ENCODE measurements at places on chromosomes 4 and X.
A peak's percentile ranks its signal among the peaks of the same experiment; 100 is the strongest.

DNA sequence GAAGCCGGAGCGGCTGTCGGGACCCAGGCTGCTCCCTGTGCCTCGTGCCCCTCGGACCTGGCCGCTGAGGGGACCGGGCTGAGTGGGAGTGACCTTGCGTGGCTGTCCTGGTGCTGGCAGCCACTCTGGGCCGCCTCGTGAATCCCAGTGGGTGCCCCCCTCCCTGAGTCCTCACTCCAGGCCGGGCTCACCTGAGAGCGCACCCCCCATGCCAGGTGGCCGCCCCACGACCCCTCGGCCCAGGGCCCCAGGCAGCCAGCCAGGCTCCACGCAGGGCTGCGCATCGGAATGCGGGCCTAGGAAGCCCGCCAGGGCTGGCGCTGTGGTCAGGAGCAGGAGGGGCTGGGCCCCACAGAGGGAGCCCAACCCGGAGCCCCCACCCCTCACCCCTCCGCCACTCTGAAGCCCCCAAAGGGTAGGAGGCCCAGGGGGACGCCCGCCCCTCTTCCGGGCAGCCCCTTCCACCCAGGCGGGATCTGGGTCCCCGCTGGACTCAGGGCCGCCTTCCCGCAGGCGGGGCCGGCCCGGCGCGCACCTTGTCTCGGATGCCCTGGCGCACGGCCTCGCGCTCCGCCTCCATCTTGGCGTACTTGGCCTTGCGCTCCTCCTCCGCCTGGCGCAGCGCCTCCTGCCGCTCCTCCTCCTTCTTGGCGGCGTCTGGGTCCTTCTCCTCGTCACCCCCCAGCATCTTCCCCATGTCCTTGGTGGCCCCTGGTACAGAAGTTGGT lies 33.9 kb downstream of the CPLX1 start:
- DNase-seq, result peak; percentile 48

GRCh38 chrX:43552156-43552555 lies 103.9 kb upstream of the MAOA start:
- no peak for DNase-seq

- DNase-seq, result peak; percentile 42
Measured at GRCh38 chrX:107674480-107675364, 46.4 kb downstream of the PRPS1 start.

- DNase-seq, result no peak
Measured at GRCh38 chr4:88446124-88446523, 10.8 kb upstream of the HERC5 start.

- DNase-seq, result no peak
Measured at GRCh38 chr4:10773010-10773409, 88.4 kb upstream of the CLNK start.

DNA sequence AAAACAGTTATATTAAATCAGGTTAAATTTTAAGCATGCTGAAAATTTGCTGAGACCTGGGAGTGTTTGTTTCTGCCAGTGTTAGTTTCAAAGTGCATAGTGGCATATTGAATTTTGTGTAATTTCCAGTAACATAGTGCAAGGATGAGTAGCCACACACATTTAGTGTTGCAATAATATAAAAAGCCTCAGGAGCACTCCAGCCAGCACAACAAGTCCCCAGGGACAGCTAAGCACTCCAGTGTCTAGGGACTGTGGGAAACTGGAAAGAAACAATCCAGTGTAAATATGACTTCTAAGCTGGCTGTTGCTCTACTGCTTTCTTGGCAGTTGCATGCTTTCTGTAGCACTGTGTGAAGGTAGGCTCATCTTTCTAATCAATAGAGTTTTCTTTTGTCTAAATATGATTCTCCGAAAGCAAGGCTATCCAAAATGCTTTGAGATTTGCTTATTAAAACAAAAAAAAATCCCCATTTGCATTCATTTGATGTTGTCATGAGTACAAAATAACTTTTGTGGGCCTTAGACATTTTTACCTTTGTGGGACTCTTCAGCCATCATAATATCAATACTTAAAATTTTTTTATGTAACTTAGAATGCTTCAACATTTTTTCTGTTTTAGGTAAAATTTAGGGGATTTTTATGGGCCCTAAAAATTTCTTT lies 24.2 kb upstream of the CXCL2 start:
- no peak for DNase-seq

DNA sequence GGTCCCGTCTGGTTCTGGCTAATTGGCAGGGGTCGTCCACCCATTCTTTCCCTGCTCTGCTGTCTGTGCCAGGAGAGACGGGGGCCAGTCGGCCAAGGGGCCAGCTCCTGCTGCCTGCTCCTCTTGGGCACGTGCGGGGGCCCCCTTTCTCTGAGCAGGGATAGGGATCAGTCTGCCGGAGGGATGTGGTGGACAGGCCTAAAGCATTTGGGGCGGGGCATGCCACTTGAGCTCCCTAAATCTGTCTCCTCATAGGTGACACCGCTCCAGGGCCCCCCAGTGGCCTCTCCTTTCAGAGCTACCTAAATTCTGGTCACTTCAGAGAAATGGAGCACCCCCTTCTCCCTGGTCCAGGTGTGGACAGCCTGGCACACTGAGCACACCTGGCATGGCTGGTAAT lies 4.2 kb upstream of the MSANTD1 start:
- DNase-seq, result no peak

- no peak for DNase-seq
Measured at GRCh38 chrX:140297273-140297672, 207.6 kb downstream of the SOX3 start.

- no peak for DNase-seq
Measured at GRCh38 chr4:128604840-128605239, 204.7 kb upstream of the JADE1 start.

DNA sequence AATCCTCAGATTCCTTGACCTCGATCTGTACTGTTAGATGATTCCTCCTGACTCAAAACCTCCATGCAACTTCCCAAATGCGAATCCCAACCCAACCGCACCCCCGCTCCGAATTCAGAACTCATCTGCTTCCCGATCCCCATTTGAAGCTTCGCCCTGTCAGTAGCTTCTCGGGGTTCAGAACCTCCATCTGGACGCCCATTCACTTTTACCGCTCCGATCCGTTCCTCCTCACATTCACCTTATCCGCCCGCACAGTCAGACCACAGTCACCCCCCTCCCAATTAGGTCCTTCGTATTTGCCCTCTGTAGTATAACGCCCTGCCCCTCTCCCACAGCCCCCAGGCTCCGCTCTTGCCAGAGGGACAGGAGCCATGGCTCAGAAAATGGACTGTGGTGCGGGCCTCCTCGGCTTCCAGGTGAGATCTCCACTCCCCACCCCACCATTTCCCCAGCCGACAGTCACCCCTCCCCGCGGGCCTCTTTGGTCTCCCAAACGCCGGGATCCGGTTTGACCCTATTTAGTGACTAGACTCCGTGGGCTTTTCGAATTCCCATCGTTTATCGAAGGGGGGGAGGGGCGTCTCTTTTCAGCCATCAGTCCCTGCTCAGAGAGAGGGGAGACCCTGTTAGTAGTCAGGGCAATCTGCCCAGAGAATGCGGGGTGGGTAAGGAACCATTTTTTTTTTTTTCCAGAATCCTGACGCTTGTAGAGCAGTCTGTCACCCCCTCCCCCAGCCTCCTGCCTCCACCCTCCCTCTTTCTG lies 691 bp downstream of the MAGED1 start:
- DNase-seq, result no peak

DNA sequence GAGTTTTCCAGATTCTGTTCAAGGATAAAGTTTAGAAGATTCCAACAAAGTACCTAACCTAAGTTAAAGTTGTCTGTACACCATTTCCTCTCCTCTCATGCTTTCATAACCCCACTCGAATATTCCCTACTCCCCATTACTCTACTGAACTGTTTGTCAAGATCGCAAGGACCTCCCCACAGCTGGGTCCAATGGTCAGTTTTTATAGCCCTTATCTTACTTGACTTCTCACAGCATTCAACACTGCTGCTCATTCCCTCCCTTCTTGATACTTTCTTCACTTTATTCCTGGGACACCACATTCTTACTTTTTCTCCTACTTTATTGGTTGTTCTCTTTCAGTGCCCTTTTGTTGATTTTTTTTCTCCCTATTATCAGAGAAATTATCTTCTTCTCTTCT lies 30.9 kb downstream of the QDPR start:
- no peak for DNase-seq

- DNase-seq, result no peak
Measured at GRCh38 chrX:69070949-69071650, 94.2 kb downstream of the PJA1 start.

- DNase-seq, result no peak
Measured at GRCh38 chr4:102780476-102781144, 19.8 kb upstream of the MANBA start.

DNA sequence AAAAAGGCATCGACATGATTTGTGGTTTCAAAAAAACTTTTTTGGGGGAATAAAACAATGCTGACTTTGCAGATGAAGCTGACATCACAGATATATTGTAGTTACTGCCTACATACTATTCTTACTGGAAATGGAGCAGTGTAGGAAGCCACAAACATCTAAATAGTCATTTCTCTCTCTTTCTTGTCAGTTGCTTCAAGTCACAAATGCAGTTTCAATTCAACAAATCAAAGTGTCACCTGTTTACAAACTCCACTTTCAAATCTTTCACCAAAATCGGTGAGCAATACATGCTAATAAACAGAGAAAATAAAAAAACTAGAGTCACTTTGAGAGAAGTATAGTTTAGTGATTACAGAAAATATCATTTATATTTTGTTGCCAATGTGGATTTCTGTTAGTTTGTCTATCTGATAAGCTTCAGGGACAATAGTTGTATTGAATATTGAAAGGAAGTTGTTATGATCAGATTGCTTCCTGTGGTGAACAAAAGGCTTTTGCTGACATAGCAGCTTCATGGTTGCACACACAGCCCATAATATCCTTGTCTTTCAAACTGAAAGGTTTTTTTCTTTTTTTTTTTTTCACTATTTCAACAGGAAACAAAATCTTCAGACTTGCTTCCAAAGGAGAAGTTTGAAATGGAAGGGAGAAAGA lies 49.7 kb upstream of the PTPN13 start:
- no peak for DNase-seq

- no peak for DNase-seq
Measured at GRCh38 chrX:46298821-46299220, 246.4 kb downstream of the ZNF674 start.

GRCh38 chr4:127501103-127501502 lies 131.7 kb upstream of the INTU start:
- no peak for DNase-seq

GRCh38 chr4:6126971-6127745 lies 73.2 kb downstream of the JAKMIP1 start:
- no peak for DNase-seq

GRCh38 chrX:40444133-40444532 lies 136.6 kb upstream of the ATP6AP2 start:
- DNase-seq, result no peak

DNA sequence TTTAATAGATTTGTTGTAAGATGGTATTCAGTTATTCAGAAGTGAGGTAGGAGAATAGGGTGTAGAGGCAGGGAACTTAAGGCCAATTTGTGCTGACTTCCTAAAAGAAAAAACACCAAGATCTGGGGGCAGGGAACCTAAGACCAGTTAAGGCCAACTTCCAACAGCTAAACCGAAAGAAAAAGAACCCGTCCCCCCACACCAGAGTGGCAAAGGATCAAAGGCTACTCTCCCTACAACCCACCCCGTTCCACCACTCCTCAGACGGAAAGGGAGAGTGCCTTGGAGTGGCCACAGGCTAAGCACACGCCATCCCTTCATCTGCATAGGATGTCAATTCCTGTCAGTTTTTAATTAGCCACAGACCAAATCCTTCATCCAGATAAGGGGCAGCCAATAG lies 3.7 kb upstream of the ZNF718 start:
- DNase-seq, result no peak

GRCh38 chrX:41001327-41001726 lies 83.9 kb upstream of the USP9X start:
- no peak for DNase-seq

GRCh38 chrX:26649534-26649933 lies 433.6 kb downstream of the MAGEB5 start:
- no peak for DNase-seq

- no peak for DNase-seq
Measured at GRCh38 chrX:50877310-50877709, 33.2 kb upstream of the BMP15 start.

DNA sequence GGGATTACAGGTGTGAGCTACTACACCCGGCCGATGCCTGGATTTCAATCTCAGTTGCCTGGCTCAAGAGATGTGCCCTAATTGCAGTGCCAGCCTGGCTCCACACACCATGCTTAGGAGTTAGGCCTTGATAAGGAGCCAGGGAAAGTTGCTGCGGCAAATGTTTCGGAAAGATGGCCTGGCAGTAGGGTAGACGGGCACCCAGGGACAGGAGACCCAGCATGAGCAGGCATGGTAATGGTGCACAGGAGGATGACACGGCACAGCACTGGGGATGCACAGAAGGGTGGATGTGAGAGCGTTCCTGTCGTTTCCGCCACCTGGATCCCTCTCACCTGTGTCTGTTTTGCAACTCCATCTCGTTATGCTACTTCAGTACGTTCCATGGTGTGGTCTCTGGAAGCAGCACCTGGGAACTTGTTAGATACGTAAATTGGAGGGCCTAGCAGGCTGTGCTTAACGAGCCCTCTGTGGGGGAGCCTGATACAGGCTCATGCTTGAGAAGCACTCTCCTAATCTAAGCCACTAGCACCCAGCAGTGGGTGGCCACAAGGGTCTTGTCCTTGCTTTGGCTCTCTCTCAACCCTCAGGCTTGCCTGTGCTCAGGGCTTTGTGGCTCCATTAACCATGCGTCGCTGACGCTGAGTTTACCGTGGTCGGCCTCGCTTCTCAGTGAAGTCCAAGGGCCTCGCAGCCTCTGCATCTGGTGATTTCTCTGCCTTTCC lies 20.3 kb downstream of the RNF4 start:
- no peak for DNase-seq

DNA sequence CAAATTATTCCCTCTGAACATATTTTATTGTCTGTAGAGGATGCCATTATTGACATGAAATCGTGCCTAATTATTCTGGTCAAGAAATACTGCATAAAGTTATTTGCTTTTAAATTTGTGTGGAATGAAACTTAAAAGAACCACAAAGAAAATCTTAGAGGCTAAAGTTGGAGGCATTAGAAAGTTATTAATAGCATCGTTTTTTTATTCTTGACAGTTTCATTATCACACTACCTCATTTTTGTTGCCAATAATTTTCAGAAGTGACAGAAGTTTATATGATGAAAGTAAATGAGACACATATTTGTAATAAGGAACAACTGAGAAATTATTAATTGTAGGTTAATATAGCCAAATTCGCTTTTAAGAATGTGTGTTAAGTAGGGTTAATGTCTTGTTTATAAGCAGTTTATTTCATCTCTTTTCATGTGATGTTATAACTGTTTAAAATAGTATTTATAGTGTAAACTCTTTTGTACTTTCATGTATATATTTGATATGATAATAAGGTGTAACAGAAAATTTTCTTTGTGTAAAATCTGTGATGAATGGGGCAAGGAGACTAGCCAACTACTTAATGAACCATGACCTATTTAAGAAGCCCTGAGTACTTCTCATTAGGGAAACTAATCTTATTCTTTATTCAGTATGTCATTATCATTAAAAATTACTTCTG lies 54.5 kb upstream of the GRIA2 start:
- DNase-seq, result no peak
